ENCODE measurements at places on chromosomes 13 and 19.

DNA sequence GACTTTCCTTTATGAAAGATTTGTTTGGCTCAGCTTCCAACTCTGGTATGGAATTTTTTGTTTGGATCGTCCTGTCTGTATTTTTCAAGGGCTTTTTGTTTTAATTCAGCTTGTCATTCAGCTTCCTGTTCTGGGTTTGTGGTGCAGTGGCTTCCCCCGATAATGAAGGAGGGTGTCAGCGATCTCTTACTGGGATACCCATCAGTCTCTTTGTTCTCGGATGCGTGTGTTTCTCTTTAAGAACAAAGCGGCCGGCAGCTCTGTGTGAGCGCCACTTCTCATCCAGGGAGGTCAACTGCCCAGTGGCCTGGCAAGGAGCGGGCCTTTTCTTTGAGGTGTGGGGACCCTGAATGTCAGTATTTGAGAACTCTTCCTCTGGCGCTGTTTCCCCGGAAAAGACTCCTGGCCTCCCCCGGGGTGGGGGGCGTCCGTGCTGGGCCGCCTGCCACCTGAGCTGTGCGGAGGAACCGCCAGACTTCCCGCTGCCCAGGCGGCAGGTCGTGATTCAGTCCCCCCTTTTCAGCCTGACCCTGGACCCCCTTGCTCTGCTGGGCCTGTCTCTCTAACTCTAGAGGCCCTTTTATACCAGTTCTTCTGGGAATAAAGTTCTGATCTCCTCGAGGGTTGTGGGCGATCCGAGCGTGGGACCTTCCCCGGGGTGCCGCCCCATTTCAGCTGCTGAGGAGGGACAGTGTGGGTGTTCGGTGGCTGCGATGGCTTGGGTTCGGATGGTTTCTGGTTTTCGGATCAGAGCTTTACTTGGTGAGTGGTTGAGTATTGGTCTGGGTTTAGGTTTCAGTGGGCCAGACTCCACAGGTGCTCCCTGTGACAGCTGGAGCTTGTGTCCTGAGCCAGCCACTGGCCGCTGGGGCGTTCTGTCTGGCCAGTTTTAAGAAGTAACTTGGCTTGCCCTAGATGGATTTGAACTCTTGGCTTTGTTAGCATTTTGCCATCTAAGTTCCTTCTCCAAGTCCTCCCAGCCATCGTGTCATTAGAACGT lies 3.4 kb downstream of the SF3A2 start:
- DNase-seq = no peak

DNA sequence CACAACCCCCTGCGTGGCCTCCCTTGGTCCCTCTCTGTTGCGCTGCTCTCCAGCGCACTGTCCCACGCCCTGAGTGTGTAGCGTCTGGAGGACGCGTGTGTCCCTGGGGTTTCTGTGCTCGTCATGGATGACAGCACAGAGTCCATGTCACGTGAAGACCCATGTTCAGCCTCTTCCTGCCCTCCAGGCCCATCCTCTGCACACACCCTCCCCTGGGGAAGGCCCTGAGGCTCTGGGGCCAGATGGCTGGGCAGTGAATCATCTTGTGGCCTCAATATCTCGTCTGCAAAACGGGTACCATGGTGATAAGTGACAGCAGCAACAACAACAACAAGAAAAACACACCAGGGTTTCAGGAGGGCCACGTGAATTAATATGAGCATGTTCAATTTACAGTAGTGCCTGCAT lies 71.5 kb upstream of the ARHGEF7 start:
- no peak for DNase-seq

GRCh38 chr19:19600793-19601330 lies 17.6 kb downstream of the PBX4 start:
- no peak for DNase-seq

- DNase-seq = no peak
Observed at GRCh38 chr13:110524541-110525257, 36.8 kb downstream of the RAB20 start.

GRCh38 chr13:37375071-37375470 lies 223.5 kb downstream of the POSTN start:
- DNase-seq = no peak

DNA sequence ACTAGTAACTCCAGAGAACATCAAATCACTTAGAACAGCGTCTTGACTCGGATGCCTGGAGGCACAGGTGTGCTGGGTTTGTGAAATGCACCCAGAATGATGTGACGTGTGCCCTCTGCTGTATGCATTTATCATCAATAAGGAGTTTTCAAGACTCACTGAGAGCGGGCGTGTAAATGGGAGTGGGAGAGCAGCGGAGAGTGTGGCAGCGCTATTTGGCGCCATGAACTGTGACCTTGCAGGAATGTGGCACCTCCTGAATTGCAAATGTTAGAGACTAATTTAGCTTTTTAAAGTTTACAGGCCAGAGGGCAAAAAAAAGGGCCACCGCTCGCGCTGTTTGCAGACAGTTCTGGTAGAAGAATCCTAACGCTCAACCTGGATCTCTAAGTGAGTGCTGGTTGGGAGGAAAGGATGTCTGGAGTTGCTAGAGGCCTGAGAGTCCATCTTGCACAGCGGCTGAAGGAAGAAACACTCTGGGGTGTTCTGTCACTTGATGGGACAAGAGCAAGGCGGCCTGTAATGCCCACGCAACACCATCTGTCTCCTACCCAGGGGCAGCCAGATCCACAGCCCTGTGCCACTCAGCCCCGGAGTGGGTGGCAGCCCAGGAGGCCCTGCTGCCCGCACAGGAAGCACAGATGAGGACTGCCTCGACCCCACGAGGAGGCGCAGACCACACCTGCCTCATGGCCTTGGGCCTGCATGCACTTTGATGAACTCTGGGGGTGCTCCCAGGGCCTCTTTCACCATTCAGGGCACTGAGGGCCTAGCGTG lies 19.7 kb downstream of the RANBP3 start:
- no peak for DNase-seq

DNA sequence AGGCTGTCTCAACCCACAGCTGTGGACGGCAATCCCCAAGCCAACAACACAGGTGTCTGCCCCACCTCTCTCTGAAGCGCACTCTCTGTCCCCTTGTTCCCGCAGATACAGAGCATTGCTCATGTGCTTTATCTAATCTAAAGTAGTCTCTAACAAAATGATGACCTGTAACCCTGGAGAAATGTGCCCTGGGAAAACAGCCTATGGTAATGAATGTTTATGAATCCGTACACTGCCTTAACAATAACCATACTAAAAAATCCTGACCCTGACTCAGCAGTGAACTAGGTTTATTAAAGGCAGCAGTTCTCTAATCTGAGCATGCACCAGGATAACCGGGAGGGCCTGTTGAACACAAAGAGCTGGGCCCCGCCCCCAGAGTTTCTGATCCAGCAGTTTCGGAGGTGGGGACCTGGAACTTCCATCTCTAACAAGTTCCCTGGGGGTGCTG lies 50.7 kb upstream of the SLC15A1 start:
- no peak for DNase-seq

DNA sequence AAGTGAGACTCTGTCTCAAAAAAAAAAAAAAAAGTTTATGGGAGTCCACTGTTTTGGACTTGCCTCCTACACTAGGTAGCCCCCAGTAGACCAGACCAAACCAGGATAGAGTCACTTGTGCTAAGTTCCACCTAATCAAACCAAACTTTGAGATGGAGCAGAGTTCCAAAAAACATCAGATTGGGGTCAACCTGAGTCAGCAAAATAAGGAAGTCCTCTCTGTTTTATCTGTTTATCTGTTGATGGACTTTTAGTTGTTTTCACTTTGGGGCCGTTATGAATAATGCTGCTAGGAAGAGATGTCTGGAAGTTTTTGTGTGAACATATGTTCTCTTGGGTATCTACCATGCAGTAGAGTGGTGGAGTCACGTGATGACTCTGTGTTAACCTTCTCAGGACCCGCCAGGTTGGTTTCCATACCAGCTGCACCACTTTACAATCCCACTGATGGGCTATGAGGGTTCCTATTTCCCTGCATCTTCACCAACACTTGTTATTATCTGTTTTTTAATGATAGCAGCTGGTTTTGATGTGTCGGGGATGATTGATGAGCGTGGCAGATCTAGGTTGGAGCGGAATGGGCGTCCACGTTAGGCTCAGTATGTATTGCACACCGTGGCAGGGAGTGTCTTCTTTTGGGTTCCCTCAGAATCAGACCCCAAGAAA lies 46.6 kb upstream of the TM9SF2 start:
- DNase-seq = no peak

- DNase-seq = no peak
Observed at GRCh38 chr13:71290963-71291841, 575.8 kb downstream of the DACH1 start.

Data from stimulated activated CD4-positive, alpha-beta T cell treated with anti-CD3 and anti-CD28 coated beads, Interleukin-1b, Interleukin-23, amount 100 ng/mL, for 1 hour (primary cell).